ENCODE measurements at places on chromosomes 4 and X.
A peak's percentile ranks its signal among the peaks of the same experiment; 100 is the strongest.

DNA sequence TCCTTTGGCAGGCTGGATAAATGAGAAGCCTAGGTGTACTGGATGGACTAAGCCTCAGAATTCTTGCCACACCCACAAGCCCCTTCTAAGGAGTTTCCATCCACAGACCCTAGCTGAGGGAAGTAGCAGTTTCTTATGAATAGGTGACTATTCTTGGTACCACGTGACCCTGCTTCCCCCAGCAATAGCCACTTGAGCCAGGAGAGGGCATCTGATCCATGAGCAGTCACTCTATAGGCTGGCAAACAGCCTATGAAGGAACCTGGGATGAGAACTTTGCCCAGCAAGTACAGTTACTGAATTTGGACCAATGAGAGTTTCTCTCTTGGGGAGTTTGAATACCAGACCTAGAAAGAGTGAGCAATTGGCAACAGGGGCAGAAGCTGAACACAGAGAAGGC is 84.0 kb downstream of the RTL9 start:
- no peak for DNase-seq

GRCh38 chrX:46298821-46299220 is 246.4 kb downstream of the ZNF674 start:
- DNase-seq, result no peak

DNA sequence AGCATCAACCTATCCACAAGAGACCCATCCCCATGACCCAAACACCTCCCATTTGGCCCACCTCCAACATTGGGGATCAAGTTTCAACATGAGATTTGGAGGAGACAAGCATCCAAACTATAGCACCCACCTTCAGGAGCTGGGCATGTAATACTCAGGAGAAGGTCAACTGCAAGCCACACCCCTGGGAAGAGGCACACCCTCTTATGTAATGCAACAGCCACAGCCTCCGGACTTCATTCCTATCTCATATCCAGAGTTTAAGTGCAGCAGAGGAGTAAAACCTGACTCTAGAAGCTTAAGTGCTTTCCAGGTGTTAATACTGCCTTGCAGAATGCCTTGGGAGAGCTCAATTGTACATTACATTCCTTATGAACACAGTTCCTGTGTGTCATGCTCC is 197.4 kb downstream of the PTTG2 start:
- no peak for DNase-seq

DNA sequence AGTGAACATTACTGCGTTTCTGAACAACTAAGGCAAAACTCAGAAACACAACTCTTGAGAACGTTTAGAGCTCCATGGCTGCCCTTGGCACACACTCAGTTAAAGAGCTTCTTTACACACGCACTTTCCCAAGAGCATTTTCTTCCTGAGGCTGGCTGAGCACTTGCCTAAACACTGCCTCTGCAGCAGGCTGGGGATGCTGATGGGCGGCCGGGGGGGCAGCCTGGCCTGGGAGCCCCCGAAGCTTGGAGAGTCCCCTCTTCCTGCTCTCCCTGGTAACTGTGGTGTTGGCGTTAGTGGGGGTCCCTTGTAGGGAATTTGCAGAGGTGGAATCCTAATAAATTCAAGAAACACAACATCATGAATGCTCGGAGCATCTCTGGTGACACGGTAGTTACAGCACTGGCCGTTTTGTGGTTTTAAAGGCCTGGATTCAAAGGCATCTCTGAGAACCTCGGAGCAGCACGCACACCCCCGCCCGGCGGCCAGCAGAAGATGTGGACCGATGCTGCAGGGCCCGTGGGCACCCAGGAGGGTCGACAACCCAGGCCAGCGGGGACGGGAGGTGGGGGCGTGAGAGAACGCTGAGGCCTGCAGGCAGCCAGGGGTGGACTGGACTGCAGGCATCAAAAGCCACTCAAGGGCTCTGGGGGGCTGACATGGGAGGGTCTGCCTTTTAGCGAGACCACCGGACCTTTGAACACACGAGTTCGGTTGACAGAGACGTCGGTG is 45.4 kb downstream of the FGFRL1 start:
- DNase-seq, result no peak

- DNase-seq, result no peak
Observed at GRCh38 chr4:82287720-82288119, 86.1 kb downstream of the HNRNPD start.

GRCh38 chr4:7852568-7853185 is 87.0 kb downstream of the AFAP1 start:
- DNase-seq, result no peak

GRCh38 chrX:41449615-41450014 is 2.5 kb downstream of the NYX start:
- DNase-seq, result no peak

- DNase-seq, result no peak
Observed at GRCh38 chrX:78618987-78619386, 40.1 kb downstream of the RTL3 start.

DNA sequence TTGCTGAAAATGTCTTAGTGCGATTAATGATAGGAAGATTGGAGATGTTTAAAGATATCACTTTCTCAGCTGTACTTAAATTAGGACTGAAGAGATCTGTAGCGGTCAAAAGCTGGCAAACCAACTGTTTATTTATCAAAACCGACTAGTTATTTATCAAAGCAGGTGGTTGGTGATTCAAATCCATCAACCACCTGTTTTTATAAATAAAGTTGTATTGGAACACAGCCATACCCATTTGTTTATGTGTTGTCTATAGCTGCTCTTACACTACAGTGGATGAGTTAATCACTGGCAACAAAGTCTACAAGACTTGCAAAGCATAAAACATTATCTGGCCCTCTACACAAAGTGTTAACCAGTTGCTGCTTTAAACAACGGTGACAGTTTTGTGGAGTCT is 76.8 kb downstream of the IL15 start:
- DNase-seq, result no peak

GRCh38 chr4:91758487-91758886 is 545.3 kb upstream of the GRID2 start:
- no peak for DNase-seq

GRCh38 chrX:150080497-150080896 is 142.2 kb upstream of the EOLA2 start:
- DNase-seq, result no peak

- no peak for DNase-seq
Observed at GRCh38 chrX:28303486-28303885, 283.8 kb upstream of the IL1RAPL1 start.

DNA sequence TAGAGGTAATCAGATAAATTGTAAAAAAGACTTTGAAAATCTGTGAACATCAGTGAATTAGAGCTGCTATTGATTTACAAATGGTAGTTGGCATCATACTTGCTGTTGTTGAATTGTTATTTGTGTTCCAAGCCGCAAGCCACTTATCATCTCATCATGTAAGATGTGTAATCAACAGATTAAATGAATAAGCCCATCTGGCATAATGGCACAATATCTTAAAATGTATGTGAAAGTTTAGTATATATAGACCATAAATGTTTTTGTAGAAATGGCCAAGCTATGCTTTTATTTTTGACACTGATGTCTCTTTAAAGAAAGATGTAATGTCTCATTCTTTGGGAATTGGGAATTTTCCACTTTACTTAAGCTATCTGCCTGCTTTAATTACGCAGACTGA is 682.6 kb upstream of the GNPDA2 start:
- DNase-seq, result no peak

DNA sequence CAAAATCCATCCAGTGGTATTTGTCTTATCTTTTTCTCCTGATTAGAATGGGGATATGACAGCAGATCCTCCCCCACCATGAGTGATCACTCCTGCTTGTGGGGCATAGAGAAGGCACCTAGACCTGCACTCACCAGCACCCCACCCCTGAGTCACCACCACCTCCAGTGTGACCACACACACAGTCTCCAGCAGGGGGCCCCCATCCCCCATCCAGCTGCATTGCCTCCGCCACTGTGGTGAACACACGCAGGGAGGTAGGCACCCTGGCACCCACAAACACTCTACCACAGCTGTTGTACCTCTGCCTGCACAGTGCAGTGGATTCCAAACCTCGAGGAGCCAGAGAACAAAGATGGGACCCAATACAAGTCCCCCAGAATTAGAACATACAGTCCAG is 9.0 kb upstream of the MAGEA8 start:
- DNase-seq, result peak; percentile 13

DNA sequence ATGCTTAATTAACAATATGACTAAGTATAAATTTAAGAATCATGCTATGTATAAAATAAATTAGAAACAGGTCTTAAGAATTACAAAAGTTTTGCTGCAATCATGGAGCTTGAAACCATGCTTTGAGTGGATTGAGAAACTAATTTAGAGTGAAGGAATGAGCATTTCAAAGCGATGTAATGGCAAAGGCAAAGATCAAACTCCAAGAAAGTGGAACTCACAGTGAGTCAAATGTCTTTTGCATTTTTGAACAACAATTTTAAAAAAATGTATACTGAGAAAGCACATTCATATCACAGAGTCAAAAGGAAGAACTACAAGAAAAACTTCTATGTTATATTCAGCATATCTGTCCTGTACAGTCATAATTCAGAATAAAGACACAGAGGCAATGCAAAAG is 6.6 kb downstream of the GPRIN3 start:
- no peak for DNase-seq

DNA sequence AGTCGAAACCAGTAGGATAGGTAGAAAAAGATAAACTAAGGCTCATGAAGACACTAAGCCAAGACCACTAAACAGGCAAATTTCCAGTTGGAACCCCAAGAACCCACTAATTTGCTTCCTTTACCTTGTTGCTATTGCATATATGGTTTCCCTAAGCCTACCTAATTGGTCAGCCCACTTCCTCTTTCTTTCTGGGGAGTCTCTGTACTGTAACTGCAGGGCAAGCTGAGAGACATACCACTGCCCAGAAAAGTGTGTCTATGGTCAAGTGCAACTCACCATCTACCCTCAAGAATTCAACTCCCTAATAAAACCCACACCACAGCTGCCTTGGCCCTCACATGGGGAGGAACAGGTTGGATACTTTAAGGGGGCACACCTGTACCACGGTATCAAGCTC is 28.6 kb downstream of the IDS start:
- DNase-seq, result no peak

- no peak for DNase-seq
Observed at GRCh38 chr4:5383191-5383980, 325.0 kb downstream of the EVC2 start.

DNA sequence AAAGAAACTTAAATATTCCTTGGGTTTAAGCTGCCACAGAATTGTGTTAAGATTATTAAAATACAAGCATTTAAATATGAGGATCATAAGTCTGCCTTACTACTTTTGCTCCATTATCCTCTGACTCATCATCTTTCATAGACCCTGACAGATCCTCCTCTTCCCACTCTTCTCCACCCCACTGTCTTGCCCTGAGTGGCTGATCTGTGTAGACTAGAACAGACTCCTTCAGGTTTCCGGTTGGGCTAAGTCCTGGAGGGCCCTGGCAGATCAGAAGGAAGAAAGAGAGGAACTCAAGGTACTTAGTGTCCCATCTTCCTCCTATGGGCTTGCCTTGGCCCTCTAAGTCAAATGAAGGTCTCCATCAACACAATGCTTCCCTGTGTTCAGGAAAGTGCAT is 30.7 kb downstream of the PALLD start:
- no peak for DNase-seq

DNA sequence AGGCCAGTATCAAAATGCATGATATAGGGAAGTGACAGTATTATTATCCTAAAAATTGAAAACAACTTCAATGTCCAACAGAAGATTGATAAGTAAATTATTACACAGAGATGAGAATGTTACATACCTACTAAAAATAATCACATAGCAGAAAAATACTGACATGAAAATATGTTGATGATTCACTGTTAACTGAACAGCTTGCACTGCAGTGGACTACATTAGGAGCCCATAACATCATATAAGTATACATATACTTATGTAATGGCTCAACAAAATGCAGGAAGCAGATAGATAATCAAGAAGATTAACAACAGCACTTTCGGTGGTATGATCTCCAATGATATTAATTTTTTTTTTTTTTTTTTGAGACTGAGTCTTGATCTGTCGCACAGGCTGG is 7.1 kb downstream of the CLOCK start:
- DNase-seq, result no peak

GRCh38 chrX:99394456-99394855 is 1015.6 kb downstream of the PCDH19 start:
- no peak for DNase-seq
